ENCODE measurements at places on chromosomes 3 and 15. TPM values are rescaled to one million over a fixed set of nuclear protein-coding genes. Genes with fewer than 3 reads are reported as not detected.

The CLCN2 gene
- 3.6 TPM for total RNA-seq

DNA sequence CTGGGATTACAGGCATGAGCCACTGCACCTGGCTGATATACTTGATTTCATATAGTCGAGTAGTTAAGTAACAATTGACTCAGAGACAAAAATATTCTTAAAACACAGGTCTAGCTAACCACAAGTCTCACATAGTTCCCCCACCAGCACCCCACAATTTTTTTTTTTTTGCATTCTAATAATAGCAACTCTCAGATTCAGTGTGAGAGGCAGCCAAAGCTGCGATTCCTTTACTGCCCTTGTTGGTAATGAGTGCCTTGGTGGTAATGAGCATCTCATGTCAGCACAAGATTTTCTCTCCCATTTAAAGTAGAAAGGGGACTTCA lies 72.5 kb downstream of the WWTR1 start:
- DNase-seq: no peak

GRCh38 chr15:93703092-93703739 lies 528.1 kb upstream of the MCTP2 start:
- no peak for DNase-seq

- no peak for DNase-seq
Observed at GRCh38 chr3:28847736-28848135, 433.1 kb upstream of the RBMS3 start.

The THBS1 gene
- total RNA-seq: 29.5 TPM

DNA sequence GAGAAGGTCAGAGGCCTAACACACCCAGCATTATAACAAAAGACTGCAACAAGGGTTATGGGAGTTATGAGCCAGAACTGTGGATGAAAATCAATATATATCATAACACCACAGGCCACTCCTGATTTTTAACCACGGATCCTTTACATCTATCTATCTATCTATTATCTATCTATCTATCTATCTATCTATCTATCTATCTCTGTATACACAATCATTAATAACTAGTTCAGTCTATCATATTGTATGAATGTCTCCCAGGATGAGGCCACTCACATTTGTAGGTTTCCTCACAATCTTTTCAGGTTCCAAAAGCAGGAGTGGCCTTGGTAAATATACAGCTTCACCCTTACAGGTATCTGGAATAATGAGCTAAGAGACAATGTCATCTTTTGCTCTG lies 94.2 kb downstream of the PDCD6IP start:
- no peak for DNase-seq
